ENCODE measurements at places on chromosomes 5 and 9.

DNA sequence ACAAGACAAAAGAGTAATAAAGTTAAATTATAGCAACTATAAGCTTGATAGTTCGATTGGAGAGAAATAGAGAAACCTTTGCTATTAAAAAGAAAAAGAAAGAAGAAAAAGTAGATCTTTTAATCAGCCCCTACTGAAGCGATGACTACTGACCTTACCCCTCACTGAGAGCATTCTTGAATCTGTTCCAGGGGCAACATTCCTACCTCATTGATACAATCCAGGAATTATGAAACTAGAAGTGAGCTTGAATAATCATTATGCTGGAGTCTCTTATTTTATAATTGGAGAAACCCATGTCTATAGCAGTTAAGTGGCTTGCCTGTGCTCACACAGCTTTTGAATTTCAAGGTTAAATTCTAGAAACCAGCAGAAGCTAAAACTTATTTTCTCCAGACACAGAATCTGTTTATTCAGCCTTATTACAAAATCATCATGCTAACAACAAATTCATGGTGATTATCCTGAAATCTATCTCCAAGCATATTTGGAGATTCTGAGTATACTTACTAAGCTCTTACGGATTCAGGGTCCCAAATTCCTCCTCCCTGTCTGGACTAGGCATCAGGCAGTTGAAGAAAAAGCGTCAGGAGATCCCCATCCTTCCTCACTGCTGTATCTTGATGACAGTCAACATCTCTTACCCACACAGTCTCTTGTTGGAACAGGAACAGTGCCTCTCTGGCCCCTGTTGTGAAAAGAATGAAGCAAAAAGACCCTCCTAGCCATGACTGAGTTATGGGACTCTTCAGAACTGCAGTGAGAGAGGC is 547.6 kb upstream of the WWC1 start:
- H3K27ac ChIP-seq, result no peak overlapping the region
- no peaks in the 10 kb centered on the region for H3K36me3 ChIP-seq
- no peak for DNase-seq

- DNase-seq, result no peak
- H3K27ac ChIP-seq, result no peak overlapping the region
- H3K36me3 ChIP-seq, result no peaks in the 10 kb centered on the region
- no peaks in the 10 kb centered on the region for H3K27me3 ChIP-seq
- H3K4me3 ChIP-seq, result no peak overlapping the region
- no peaks in the 10 kb centered on the region for H3K4me1 ChIP-seq
Observed at GRCh38 chr9:122039234-122039633, 53.9 kb downstream of the TTLL11 start.

DNA sequence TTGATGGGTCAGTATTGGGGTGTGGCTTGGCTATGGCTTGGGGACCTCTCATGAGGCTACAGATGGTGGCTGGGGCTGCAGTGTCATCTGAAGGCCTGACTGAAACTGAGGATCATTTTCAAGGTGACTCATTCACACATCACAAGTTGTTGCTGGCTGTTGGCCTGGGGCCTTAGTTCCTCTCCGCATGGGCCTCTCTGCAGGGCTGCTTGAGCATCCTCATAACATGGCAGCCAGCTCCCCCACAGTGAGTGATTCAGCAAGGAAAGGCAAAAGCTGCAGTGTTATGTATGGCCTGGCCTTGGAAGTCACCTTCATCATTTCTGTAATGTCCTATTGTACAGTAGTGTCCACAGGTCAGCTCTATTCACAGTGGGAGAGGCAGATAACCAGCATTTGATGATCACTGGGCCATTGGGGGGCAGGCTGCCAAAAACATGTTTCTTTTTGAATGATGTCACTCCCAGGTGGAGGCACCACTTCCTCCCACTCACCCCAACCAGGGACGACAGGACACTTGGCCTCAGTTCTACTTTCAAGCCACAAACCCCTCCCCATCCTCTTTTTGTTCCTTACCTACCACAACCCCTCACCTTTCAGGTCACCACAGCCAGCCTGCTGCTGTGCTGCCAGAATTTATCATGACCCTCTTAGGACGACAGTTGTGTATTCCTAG is 14.4 kb downstream of the FGD3 start:
- peak overlapping the region; percentile 31 for H3K4me3 ChIP-seq
- peaks cover 66% of the 10 kb centered on the region for H3K4me1 ChIP-seq
- no peaks in the 10 kb centered on the region for H3K27me3 ChIP-seq
- H3K36me3 ChIP-seq, result no peaks in the 10 kb centered on the region

DNA sequence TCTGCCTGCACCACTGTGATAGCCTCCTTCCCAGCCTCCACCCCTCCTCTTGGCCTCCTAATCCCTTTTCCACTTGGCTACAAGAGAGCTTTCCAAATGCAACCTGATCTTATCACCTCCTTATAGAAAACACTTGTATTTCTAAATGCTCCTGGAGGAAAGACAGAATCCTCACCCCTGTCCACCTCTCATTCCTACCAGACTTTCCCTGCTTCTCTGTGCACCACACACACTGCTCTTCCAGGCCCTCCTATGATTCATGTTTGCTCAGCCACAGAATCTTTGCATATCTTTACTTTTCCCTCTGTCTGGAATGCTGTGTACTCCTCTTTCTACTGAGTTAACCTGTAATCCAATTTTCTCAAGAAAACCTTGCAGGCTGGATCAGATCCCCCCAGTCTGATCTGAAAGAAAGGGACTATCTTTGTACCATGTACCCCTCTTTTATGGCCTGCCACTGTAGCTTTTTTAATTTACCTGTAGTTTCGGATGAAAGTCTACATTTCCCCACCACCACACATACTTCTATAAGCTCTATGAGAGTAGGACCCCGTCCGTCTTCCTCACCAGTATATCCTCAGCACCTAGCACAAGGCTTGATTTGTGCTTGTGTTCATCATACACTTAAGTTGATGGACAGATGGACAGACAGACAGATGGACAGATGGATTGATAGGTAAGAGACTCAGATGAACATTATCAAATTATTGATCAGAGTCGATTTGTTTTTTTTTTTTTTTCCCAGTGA is 95.3 kb downstream of the GALNT10 start:
- DNase-seq, result no peak
- no peaks in the 10 kb centered on the region for H3K4me1 ChIP-seq
- H3K4me3 ChIP-seq, result no peak overlapping the region
- no peaks in the 10 kb centered on the region for H3K36me3 ChIP-seq

GRCh38 chr9:7879551-7880245 is 80.1 kb upstream of the DMAC1 start:
- no peak overlapping the region for H3K27ac ChIP-seq
- no peaks in the 10 kb centered on the region for H3K36me3 ChIP-seq
- H3K4me3 ChIP-seq, result no peak overlapping the region
- H3K27me3 ChIP-seq, result no peaks in the 10 kb centered on the region
- peaks cover 5% of the 10 kb centered on the region for H3K4me1 ChIP-seq

DNA sequence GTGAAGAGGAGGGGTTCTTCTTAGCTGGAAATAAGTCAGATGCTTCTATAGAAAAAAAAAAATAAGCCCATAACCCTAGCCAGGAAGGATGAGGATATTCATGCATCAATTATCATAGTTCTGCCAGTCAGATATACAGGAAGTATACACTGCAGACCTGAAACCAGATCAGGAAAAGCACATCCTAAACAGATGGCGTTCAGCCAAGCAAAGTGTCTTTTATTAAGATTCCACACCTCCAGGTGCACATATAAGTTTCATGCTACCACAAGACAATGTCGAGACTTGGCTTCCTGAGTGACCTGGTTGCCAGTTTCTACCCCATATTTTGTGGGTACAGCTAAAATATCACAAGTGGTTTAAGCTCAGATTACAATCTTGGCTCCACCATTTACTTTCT is 108.3 kb downstream of the CETN3 start:
- no peak overlapping the region for H3K4me3 ChIP-seq
- H3K4me1 ChIP-seq, result no peaks in the 10 kb centered on the region
- DNase-seq, result no peak
- H3K27me3 ChIP-seq, result no peaks in the 10 kb centered on the region
- no peaks in the 10 kb centered on the region for H3K36me3 ChIP-seq

GRCh38 chr5:130545291-130545690 is 619.8 kb downstream of the HINT1 start:
- H3K27ac ChIP-seq, result no peak overlapping the region
- H3K4me3 ChIP-seq, result no peak overlapping the region
- no peaks in the 10 kb centered on the region for H3K27me3 ChIP-seq
- no peak for DNase-seq
- H3K4me1 ChIP-seq, result no peaks in the 10 kb centered on the region
- no peaks in the 10 kb centered on the region for H3K36me3 ChIP-seq

- no peaks in the 10 kb centered on the region for H3K36me3 ChIP-seq
- no peak overlapping the region for H3K27ac ChIP-seq
- H3K4me1 ChIP-seq, result peaks cover 1% of the 10 kb centered on the region
- no peaks in the 10 kb centered on the region for H3K27me3 ChIP-seq
- H3K4me3 ChIP-seq, result no peak overlapping the region
Observed at GRCh38 chr5:143893638-143894037, 81.7 kb downstream of the HMHB1 start.

DNA sequence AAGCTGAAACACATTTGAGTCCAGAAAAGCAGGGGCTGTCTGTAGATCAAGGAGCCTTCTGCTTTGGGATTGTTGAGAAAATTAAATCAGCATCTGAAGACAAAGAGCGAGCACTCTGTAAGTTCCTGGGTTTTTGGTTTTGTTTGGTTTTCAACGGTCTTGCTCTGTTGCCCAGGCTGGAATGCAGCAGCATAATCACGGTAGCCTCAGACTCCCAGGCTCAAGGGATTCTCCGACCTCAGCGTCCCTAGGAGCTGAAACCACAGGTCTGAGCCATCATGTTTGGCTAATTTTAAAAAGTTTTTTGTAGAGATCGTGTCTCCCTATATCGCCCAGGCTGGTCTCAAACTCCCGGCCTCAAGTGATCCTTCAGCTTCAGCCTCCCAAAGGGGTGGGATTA is 266.5 kb upstream of the ADAMTS16 start:
- H3K4me1 ChIP-seq, result no peaks in the 10 kb centered on the region
- no peaks in the 10 kb centered on the region for H3K36me3 ChIP-seq
- no peaks in the 10 kb centered on the region for H3K27me3 ChIP-seq
- no peak overlapping the region for H3K27ac ChIP-seq

- no peak overlapping the region for H3K4me3 ChIP-seq
- no peak for DNase-seq
- H3K36me3 ChIP-seq, result no peaks in the 10 kb centered on the region
- H3K27ac ChIP-seq, result no peak overlapping the region
Observed at GRCh38 chr9:129675620-129676019, 10.2 kb downstream of the PRRX2 start.

DNA sequence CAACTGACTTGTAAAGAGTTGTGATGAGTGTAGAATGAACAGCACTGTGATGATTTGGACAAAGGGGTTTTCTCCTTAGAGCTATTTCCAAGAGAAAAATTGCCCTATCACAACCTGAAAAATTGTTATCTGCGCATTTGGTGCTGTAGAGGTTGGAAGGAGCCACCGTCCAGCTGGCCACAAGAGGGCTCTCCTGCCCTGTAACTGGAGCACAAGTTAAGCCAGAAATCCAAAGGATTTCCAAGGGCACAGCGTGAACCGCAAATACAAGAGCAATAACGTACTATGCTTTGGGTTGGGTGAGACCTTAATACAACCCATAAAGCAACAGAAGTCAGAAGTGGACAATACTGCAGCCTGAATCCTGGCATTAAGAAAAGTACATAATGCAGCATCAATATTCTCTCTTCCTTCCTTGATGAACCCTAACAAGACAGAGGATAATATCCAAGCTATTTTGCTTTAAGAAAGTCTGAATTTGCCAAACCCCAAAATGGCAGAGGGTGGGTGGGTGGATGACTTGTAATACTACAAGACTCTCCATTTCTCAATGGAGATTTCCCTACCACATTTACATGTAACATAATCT is 56.8 kb upstream of the SMIM32 start:
- no peak overlapping the region for H3K27ac ChIP-seq
- no peaks in the 10 kb centered on the region for H3K36me3 ChIP-seq
- no peaks in the 10 kb centered on the region for H3K4me1 ChIP-seq
- DNase-seq, result no peak

DNA sequence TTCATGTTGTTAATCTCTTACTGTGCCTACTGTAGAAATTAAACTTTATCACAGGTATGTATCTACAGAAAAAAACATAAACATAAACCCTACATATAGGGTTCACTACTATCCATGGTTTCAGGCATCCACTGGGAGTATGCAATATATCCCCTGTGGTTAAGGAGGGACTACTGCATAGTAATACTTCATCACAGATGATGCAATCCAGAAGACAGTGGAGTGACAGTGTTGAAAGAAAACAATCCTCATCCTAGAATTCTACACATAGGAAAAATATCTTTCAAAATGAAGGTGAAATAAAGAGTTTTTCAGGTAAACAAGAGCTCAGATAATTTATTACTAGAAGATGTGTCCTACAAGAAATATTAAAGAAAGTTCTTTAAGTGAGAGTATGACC is 105.9 kb downstream of the HOMER1 start:
- H3K4me1 ChIP-seq, result no peaks in the 10 kb centered on the region
- no peaks in the 10 kb centered on the region for H3K36me3 ChIP-seq
- no peak overlapping the region for H3K27ac ChIP-seq
- DNase-seq, result no peak
- no peak overlapping the region for H3K4me3 ChIP-seq

- H3K36me3 ChIP-seq, result no peaks in the 10 kb centered on the region
- no peaks in the 10 kb centered on the region for H3K4me1 ChIP-seq
- no peaks in the 10 kb centered on the region for H3K27me3 ChIP-seq
- no peak overlapping the region for H3K4me3 ChIP-seq
Observed at GRCh38 chr5:169945831-169946261, 34.4 kb downstream of the INSYN2B start.

DNA sequence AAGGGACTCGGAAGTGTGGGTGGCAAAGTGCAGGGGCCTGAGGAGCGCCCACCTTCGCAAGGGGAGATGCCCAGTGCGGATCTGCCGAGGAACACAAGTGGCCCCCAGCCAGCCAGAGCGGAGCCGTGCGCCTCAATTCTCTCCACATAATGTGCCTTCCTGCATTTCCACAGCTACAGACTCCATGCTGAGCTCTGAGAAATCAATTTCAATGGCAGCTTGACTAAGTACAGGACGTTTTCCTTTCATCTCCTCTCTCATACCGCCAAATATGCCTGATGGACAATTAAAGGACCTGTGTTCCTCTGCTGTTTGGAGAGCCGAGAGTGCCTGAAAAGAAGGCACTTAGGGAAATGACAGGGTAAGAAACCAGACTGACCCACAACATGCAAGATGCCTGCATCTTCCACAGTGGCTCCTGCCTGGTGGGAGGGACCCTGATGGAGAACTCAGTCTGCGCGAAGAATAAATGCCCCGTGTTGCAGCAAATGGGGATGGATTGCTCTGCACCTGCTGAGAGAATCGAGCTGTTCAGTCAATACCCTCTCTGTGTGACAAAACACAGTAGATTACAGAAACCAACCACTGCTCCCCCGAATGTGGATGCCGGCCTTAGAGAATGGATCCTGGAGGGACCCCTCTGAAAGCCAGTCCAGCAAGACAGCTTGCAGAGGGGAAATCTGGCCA is 38.6 kb upstream of the OLFM1 start:
- no peak overlapping the region for H3K27ac ChIP-seq
- no peaks in the 10 kb centered on the region for H3K27me3 ChIP-seq
- DNase-seq, result no peak
- no peaks in the 10 kb centered on the region for H3K36me3 ChIP-seq

- no peaks in the 10 kb centered on the region for H3K27me3 ChIP-seq
- H3K36me3 ChIP-seq, result peaks cover 7% of the 10 kb centered on the region
- H3K4me3 ChIP-seq, result no peak overlapping the region
- DNase-seq, result no peak
- no peaks in the 10 kb centered on the region for H3K4me1 ChIP-seq
Observed at GRCh38 chr9:104118916-104119315, 24.8 kb downstream of the SMC2 start.

Data from CD8-positive, alpha-beta memory T cell (primary cell).